ENCODE measurements at places on chromosomes 12 and 14.

GRCh38 chr12:42828836-42829235 lies 239.3 kb upstream of the PRICKLE1 start:
- DNase-seq: no peak

- DNase-seq: no peak
These were observed 185.1 kb downstream of the ANO6 start for GRCh38 chr12:45400991-45401390.

DNA sequence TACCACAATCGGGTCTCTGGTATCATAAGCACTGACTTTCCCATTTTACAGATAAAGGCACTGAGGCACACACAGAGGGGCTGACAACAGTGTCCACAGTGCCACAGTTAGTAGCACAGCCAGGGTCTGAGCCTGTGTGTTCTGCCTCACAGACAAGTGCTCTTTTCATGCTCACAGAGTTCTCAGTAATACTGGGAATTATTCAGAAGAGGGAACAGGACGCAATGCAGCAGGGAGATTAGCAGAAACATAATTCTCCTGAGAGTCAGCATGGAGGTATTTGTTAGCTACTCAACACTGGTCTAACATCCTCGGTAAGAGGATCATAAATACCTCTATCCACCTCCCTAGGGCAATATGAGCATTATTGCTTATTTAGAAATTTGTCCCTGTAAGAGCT lies 219.3 kb upstream of the EEA1 start:
- no peak for DNase-seq

GRCh38 chr14:72894623-72895378 lies 900 bp upstream of the DPF3 start:
- no peak for DNase-seq

- DNase-seq: peak; percentile 10
These were observed 6.7 kb downstream of the BTBD6 start for GRCh38 chr14:105255021-105255507.

DNA sequence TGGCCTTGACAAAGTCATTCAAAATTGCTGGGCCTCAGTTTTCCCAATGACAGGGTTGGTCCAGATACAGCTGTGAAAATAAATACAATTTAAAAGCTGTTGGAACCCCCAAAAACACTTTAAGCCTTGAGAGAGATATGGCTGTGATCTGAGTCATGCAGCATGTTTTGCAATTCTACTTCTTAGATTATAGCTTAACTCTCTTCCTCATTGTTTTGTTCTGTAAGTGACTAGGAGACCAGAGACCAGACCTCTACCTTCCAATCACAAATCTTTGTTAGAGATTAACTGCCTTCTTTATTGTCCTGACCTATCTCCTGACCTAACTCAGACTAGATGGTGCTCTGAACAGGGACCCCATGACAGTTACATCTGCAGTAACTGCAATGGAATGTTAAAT lies 198.1 kb downstream of the STXBP6 start:
- DNase-seq: peak; percentile 23

- no peak for DNase-seq
These were observed 54.2 kb downstream of the MYF5 start for GRCh38 chr12:80770958-80771357.

DNA sequence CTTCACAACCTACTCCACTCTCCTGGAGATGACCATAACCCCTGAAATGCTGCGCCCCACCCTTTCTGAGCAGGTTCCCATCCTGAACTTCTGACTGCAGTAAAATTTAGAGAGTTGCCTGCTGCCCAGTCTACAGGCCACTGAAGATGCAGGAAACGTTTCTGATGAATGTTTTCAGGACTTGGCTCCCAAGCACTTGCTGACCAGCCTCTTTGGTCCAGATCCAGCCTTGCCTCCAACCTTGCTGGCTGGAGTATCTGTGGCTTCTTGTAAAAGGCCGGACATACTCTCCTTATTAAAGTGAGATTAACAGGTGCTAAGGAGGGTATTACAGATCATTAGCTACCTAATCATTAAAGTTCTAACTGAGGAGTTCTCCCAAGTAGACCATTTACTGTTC lies 70.3 kb upstream of the STXBP6 start:
- DNase-seq: no peak

- peak; percentile 59 for DNase-seq
These were observed 503.5 kb downstream of the LRFN5 start for GRCh38 chr14:42110167-42110566.

- no peak for DNase-seq
These were observed 10.1 kb upstream of the BTG1 start for GRCh38 chr12:92155733-92156132.

DNA sequence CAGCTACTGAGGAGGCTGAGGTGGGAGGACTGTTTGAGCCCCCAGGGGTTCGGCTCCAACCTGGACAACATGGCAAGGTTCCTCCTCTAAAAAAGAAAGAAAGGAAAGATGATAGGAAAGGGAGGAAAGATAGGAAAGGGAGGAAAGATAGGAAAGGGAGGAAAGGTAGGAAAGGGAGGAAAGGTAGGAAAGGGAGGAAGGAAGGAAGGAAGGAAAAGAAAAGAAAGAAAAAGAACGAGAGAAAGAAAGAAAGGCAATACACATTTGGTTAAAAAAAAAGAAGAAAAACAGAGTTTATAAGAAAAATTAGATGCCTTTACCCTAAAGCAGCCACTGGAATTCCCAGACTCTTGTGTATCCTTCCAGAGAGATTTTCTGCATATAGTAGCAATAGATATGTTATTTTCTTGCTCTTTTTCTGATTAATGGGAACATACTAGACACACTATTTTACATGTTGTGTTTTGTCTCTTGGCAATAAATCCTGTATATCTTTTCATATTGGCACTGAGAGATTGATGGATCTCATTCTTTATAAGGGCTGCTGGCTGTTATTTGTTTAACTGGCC lies 12.2 kb downstream of the HNF1A start:
- DNase-seq: no peak

- DNase-seq: peak; percentile 4
These were observed 27.7 kb downstream of the PPP4R3A start for GRCh38 chr14:91482263-91483013.

- peak; percentile 83 for DNase-seq
These were observed 696.6 kb downstream of the DIO2 start for GRCh38 chr14:79514700-79515099.

DNA sequence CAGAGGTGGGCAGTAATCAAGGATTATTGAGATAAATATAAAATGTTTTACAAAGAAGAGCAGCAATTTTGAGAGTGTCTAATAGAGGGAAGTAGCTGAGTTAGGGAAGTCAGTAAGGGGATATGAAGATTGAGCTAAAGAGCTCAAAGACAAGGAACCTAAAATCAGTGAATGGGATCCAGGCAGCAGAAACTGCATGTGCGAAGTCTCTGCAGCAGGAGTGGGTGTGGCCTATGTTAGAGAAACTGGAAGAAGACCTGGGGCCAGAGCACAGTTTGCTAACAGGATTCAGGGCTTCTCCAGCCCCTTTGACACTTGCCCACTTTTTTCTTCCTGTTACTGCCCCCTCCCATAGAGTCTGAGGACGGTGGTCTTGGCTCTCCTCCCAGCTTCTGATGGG lies 36.3 kb upstream of the PLXNC1 start:
- DNase-seq: no peak

- no peak for DNase-seq
These were observed 130.7 kb downstream of the ETNK1 start for GRCh38 chr12:22755629-22756028.
